Amniotic epithelial cell (primary cell): ENCODE measurements at places on chromosomes 2 and 18.

GRCh38 chr18:55186588-55186987 lies 227.3 kb upstream of the CCDC68 start:
- DNase-seq = no peak

DNA sequence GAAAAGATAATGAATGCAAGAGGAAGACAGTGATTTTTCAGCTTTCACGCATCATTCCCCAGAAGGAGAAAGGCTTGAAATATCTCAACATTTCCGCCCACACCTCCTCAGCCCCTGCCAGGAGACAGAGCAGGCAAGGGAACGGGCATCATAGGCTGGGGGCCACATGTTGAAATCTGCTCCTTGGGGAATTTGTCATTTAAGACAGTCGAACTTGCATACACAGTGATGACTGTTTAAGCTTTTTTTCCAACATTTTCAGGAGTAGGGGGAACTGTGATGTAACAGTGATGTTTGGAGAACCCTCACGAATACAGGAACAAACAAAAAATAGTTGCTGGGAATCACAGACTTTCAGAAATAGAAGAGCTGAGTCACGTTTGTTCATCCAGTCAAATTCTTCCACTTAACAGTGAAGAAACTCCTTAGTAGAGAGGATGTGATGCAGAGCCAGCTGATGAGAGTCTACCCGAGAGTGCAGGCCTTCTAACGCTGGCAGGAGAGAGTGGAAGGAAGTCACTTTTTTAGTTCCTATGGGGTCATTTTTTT lies 266.8 kb downstream of the ALPK2 start:
- peak; percentile 94 for DNase-seq

GRCh38 chr2:52639692-52640091 lies 1127.9 kb upstream of the CHAC2 start:
- DNase-seq = peak; percentile 89

- DNase-seq = no peak
Observed at GRCh38 chr2:65165558-65165957, 35.7 kb upstream of the RAB1A start.

DNA sequence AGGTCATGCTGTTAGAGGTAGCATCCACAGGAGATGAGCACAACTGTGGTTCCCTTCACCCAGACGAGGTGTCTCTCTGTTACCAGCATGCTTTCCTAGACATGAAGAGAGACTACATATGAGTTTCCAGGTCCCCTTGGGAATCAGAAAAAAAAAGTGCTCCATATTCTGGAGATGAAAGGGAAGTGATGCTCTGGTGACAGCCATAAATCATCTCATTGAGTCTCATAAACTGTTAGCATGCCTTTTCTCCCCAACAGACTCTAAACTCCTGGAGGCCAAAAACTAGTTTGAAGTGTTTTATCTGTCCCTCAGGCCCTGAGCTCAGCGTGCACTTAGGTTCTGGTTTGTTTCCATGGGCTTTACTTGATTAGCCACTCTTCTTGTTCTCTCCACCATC lies 124.6 kb upstream of the CREB1 start:
- no peak for DNase-seq

- DNase-seq = peak; percentile 92
Observed at GRCh38 chr2:67616749-67617148, 219.6 kb downstream of the ETAA1 start.
